CD8-positive, alpha-beta T cell (primary cell): ENCODE measurements at places on chromosomes 7 and 10. TPM values are rescaled to one million over a fixed set of nuclear protein-coding genes. Genes with fewer than 3 reads are reported as not detected.

The ATAD1 gene
- 39.0 TPM for total RNA-seq

- DNase-seq = peak; percentile 40
Measured at GRCh38 chr10:3668276-3668965, 116.6 kb downstream of the KLF6 start.

DNA sequence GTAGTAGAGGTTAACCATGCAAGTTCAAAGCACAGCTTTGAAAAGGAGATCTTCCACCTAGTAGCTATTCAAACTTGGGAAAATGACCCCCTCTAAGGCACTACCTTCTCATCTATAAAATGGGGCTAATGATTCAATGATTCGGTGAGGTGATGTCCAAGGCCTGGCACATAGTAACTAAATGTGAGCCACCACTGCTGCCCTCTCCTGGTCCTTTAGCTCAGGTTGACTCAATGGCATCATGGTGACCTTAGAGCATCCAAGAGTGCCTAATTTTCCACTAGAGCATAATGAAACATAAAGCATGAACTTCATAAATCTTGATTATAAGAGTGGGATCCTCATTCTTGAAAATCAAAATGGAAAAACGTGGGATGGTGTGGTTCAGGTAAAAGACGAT is 16.3 kb upstream of the PLCE1 start:
- DNase-seq = no peak

The TAS2R41 gene
- total RNA-seq = not detected

GRCh38 chr7:179209-179681 is 13.1 kb upstream of the FAM20C start:
- no peak for DNase-seq

DNA sequence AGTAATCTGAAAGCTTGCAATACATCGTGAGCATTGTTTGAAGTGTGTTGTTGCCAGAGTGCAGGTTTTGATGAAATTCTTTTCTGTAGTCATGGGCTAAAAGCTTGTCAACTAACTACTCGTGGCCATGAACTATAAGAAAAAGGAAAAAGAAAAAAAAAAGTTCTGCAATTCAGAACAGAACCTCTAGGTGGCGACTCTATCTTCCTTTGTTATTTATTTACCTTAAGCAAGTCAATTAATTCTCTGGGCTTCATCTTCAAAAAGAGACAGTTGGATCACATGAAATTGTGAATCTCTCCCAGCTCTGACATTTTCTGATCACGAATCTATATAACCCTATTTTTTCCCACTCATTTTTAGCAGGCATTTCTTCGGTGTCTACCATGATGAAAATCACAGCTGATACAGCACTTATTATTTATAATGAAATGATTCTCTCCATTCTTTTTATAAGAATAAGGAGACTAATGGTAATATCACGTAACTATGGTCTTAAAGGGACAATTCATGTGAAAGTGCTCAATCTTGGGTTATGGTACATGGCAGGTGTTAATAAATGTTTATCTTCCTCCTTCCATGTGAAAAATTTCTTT is 18.8 kb downstream of the TMEM196 start:
- no peak for DNase-seq

DNA sequence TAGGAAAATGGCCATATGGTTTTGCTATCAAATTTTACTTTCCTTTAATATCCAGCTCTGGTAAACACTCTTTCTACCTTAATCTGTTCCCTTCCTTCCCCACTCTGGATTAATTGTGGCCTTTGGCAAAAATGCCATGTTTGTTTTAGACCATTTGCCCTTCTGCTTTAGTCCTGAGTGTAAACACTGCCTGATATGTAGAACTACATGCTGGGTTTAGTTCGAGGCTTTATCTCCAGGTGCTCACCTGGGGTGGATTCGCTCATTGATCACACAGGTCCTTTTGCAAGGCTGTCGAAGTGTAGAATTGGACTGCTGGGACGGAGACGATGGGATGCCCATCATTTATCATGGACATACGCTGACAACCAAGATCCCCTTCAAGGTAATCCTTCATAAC is 94.1 kb downstream of the NOC3L start:
- no peak for DNase-seq

GRCh38 chr7:51278797-51279196 is 37.8 kb downstream of the COBL start:
- DNase-seq = no peak
